ENCODE measurements at places on chromosomes 3 and 15. TPM values are rescaled to one million over a fixed set of nuclear protein-coding genes. Genes with fewer than 3 reads are reported as not detected.

STAB1 gene
- not detected for total RNA-seq

WDR82 gene
- 62.5 TPM for total RNA-seq

LRRC34 gene
- total RNA-seq, result not detected

DNA sequence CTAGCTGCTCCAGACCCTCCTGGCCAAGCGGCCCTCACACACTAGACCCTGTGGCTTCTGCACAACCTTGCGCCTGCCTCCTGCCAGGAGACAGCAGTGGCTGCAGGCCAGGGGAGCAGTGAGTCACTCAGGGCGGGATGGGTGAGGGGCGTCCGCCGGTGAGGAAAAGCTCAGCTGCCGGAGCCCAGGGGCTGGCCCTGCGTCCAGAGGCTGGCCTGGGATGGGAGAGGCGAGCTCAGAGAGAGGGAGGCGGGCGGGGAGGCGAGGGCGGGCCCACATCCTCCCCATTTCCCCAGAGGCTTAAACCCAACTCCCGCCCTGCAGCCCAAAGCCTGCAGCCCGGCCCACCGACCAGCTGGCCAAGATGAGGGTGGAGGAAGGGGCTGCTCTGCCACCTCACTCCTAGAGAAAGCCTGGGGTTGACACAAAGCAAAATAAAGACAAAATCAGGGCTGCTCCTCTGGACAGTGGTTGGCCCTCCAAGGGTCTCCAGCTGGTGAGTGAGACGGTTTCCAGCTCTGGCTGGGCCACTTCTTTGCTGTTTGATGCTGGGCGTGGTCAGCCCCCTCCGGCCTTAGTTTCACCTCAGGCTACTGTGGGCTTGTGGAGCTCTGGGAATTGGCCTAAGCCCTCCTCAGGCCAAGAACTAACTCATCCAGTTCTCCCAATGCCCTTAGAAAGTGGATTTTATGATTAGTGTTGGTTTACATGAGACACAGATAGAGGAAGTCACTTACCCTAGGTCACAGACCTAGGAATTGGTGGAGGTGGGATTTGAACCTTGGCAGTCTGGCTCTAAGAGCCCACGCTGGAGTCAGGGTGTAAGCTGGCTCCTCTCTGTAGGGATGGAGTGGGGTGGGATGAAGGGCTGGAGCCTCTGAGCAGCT is 50.6 kb downstream of the IQSEC1 start:
- peak; percentile 80 for DNase-seq
- H3K4me3 ChIP-seq, result no peak overlapping the region
- peak overlapping the region; percentile 25 for H3K27ac ChIP-seq
- no peaks in the 10 kb centered on the region for H3K27me3 ChIP-seq

GRCh38 chr3:12613250-12613649 is 50.7 kb downstream of the RAF1 start:
- DNase-seq, result no peak
- no peak overlapping the region for H3K27ac ChIP-seq
- H3K4me3 ChIP-seq, result no peak overlapping the region
- H3K4me1 ChIP-seq, result peaks cover 5% of the 10 kb centered on the region
- no peaks in the 10 kb centered on the region for H3K27me3 ChIP-seq

DNA sequence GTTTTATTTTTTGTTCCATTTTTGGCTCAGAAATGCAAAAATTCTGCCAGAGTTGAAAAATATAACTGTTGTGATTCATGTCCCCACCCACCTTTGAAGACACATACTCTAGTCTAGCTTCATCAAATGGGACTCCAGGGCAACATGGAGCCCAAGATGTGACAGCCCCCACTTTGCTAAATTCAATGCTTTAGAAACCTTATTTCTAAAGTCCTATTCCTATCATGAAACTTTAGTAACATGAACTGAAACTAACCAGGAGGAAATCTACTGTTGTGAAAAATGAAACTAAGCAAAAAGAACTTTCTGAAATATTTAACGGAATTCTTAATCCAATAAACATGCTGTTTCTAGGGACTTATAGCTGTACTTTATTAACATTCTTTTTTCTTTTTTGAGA is 20.3 kb downstream of the UBP1 start:
- DNase-seq, result no peak
- H3K27ac ChIP-seq, result no peak overlapping the region
- H3K27me3 ChIP-seq, result no peaks in the 10 kb centered on the region
- H3K36me3 ChIP-seq, result peaks cover 67% of the 10 kb centered on the region
- H3K4me3 ChIP-seq, result no peak overlapping the region
